Erythroblast (primary cell): ENCODE measurements at places on chromosomes 5 and 9.

DNA sequence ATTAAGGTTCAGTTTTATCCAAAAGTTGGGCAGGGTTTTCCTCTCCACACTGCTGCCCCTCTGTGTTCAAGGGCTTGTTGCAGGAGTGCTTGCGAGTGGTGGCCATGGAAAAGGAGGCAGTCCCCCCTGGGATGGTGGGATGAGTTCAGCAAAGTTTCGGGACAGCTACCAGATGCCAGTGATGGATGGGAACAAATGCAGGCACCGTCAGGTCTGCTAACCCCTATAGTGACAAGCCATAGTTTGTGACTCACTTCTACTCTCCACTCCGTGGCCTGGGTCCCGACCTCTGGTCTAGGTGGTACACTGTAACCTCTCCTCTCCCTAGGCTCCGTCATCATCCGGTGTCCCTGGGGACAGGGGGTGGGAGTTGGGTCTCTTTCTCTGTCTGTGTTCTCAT is 3.8 kb upstream of the RNF14 start:
- DNase-seq, result no peak

- no peak for DNase-seq
Measured at GRCh38 chr5:119367502-119368237, 11.9 kb downstream of the TNFAIP8 start.

DNA sequence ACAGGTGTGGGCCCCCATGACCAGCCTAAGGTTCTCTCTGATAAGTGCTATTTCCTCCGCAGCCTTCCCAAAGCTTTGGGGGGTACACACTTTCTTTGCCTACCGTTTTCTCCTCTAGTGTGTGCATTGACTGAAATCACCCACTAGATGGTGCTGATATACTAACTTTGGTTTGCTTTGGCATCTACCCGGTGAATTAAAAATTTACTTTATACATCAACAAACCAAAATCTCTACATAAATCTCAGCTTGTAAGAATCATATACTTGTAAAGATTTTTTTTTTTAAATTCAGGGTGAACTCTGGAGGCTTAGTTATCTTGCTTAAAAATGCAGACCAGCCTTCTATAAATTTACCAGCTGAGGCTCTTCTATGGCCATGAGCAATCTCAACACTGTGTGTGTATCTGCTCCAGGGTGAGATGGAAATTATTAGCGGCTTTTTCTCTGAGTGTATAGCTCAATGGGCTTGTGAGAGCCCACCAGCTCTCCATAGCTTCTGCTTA is 475.7 kb upstream of the TNC start:
- DNase-seq, result peak; percentile 31

DNA sequence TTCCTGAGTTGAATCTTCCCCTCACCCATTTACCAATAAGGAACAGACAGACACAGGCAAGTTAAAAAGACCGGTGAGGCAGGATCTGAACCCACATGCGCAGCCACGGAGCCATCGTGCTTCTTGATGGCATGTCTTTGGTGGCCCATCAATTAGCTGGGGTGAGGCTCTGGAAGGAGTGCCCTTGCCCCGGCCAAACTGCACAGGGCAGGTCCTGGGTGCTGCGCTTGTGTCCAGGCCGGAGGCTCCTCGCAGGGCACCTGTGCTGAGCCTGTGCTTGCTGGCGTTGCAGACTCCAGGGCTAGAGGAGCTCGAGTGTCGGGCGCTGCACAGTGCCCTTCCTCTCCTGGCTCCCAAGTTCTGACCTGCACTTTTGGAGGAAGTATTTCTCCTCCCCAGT is 66.4 kb downstream of the PSMB7 start:
- DNase-seq, result no peak

DNA sequence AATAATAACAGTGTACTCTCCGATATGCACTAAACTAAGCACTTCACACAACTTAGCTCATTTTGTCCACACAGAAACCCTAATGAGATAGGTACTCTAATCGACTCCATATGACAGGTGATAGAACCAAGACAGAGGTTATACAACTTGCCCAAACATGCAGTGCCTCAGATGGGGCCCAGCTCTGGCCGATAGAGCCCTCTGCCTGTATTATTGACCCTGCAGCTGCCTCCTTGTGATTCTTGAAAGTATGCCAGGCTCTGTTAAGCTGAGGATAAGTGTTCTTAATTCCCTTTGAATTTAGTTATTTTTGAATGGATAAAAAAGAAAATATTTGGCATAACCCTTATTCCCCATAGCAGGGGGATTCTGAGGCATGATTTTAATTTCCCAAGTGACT is 78.5 kb downstream of the HMHB1 start:
- no peak for DNase-seq

DNA sequence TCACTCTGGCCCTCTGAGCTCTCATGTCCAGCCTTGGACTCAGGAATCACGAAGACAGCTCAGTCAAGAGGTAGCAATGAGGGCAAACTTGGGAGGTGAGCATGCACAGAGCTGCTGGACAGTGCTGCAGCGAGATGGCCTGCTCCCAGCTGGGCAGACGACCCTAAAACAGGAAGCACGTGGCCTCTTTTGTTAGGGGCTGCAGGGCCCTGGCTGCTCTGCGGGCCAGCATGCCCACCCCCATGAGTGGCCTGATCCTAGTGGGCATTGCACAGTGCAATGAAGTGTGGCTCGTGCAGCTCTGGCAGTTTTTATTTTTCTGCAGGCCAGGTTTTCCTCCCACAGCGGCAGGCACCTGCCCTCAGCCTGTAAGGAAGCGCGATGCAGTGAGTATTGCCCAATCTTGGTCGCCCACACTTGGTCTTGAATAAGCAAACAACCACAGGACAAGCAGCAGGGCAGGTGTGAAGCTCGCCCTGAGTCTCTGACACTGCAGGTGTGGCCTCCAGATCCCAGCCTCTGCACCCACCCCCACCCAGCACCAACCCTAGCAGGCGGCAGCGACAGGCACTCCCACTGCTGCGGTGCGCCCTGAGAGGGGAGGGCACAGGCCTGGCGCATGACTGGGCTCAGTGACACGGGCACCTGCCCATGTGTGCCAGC is 60.8 kb downstream of the SEMA4D start:
- no peak for DNase-seq

DNA sequence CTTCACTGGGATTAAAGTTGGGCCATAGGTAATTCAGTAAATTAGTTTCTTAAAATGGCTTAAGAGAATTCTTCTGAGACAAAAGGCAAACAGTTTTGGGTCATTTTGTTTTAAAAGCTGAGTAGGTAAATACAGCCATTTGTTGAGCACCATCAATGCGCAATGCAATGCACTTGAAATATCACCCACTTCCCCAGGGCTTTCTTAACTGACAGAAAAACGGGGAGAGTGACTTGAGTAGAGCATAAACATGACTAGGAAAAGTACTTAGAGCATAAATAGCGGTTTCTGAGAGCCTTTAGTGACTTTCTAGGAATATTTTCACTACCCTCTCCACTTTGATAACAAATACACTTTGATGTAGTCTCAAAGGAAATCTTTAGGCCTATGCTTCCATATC is 27.2 kb downstream of the MLANA start:
- no peak for DNase-seq

- peak; percentile 88 for DNase-seq
Measured at GRCh38 chr5:135462304-135462703, 10.2 kb upstream of the TIFAB start.

GRCh38 chr9:82588301-82589180 is 474.4 kb downstream of the RASEF start:
- no peak for DNase-seq

DNA sequence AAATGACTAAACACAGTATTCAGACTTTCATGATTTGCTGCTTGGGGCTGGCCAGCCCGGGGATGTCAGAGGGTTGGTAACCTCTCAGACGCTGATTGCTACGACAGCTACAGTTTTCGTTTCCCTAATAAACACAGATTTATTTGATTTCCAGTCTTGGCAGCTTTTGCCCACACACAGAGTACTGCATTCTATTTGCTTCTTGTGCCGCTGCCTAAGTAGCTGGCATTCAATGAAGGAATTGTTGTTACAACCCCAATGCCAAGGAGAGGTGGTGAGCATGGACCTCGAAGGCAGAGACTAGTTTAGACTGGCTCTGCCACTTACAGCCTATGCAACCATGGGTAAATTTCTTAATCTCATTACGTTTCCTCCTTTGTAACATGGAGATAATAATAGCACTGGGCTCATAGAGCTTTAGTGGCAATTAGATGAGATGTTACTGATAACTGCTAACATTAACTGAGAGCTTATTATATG is 247.1 kb upstream of the PANK3 start:
- no peak for DNase-seq

- no peak for DNase-seq
Measured at GRCh38 chr5:124438903-124439281, 307.5 kb downstream of the ZNF608 start.

GRCh38 chr9:133474215-133474614 is 4.7 kb downstream of the SLC2A6 start:
- DNase-seq, result no peak

GRCh38 chr5:5719292-5719691 is 296.8 kb downstream of the ICE1 start:
- DNase-seq, result no peak

- no peak for DNase-seq
Measured at GRCh38 chr9:27339661-27340284, 42.8 kb upstream of the EQTN start.

DNA sequence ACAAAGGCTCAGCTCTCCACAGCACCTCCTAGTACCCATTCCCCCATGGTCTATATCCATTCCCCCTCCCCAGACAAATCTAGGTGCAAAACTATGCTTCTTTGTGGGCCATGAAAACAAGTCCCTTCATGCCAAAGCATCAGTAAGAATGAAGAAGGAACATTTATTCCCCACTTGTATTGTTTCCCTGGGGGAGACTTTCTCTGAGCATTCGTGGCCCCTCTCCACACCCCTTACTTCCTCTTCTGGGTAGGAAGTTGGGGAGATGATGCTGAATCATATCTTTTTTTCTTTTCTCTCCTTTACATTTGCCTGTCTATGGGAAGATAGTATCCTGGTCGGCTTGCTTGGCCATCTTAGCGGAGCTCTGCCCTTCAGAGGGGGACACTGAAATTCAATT is 246.8 kb downstream of the NSG2 start:
- no peak for DNase-seq

DNA sequence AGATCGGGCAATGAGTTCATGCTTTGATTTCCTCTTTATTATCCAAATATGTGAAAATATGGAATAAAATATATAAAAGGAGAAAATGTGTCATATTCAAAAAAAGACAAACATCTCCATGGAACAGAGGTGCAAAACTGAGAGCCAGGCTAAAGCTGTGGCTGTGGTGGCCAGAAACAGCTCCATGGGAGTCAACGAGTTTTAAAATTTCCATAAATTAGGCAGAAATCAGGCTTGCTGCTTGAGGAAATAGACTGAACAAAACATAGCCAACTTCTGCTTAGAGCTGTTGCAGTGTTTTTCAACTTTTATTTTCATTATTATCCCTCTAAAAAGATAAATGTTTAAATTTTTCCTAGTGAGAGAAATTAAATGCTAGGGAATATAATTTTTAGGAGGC is 110.8 kb upstream of the SLC30A5 start:
- DNase-seq, result no peak
